ENCODE measurements at places on chromosomes 4 and X.

- no peak for DNase-seq
Measured at GRCh38 chrX:41733939-41734338, 10.0 kb downstream of the GPR82 start.

DNA sequence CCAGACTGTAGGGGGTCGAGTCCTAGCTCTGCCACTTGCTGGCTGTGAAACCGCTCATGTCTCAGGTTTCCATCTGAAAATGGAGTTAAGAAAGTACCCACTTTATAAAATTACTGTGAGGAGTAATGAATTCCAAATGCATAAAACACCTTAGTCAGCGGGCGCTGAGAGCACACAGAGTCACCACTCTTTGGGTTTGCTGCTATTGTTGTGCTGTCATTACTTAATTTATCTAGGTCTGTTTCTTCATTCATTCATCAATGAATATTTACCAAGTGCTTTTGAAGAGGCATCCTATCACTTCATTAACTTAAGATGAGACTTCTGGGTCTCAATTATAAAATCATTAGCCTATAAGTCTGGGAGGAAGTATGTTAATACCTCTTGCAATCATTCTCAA lies 317.3 kb downstream of the FBXW7 start:
- no peak for DNase-seq

- DNase-seq = no peak
Measured at GRCh38 chrX:12007881-12008280, 130.4 kb upstream of the FRMPD4 start.

DNA sequence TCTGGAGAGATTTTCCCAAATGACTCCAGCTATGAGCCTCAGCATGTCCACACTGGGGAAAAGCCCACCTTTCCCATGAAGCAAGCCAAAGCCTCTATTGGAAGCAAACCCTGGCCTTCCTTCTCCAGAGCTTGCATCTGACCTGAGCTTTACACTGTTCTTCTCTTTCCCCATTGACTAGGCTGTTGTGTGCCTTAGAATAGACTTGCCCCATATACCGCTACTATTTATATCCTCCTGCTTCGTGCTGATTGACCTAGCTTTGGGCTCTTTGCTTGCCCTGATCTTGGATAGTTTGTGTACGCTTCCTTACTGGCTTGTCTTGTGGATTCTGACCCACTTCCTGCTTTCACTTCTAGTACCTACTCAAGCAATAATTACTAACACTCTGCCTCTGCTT lies 30.9 kb downstream of the FAM9B start:
- no peak for DNase-seq

- DNase-seq = no peak
Measured at GRCh38 chr4:20028645-20029044, 223.1 kb upstream of the SLIT2 start.

DNA sequence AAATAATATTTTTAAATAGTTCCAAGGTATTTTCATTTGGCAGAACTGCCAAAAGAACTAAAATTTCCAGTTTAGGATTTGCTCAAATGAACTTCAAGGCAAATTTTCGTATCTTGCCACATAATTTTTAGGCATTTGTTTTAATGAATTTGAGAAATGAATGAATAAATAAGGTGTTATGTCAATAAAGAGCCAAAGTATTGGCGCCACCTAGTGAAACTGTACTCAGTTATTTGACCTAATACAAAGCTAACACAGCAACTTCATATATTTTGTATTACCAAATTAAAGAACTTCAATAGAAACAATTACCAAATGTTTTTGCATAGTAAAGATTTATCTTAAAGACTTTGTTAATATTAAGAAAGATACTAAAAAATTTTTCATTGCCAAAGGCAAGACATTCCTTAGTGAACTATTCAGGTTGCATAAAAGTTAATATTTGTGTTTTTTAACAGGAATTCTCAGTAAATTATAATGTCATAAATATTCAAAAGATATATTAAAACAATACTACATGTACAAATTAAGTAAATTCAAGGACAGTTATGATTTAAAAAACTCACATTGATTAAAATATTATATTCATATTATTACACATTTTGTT lies 50.3 kb downstream of the STPG2 start:
- DNase-seq = no peak

- DNase-seq = no peak
Measured at GRCh38 chr4:189787216-189788031, 153.2 kb upstream of the FRG1 start.

DNA sequence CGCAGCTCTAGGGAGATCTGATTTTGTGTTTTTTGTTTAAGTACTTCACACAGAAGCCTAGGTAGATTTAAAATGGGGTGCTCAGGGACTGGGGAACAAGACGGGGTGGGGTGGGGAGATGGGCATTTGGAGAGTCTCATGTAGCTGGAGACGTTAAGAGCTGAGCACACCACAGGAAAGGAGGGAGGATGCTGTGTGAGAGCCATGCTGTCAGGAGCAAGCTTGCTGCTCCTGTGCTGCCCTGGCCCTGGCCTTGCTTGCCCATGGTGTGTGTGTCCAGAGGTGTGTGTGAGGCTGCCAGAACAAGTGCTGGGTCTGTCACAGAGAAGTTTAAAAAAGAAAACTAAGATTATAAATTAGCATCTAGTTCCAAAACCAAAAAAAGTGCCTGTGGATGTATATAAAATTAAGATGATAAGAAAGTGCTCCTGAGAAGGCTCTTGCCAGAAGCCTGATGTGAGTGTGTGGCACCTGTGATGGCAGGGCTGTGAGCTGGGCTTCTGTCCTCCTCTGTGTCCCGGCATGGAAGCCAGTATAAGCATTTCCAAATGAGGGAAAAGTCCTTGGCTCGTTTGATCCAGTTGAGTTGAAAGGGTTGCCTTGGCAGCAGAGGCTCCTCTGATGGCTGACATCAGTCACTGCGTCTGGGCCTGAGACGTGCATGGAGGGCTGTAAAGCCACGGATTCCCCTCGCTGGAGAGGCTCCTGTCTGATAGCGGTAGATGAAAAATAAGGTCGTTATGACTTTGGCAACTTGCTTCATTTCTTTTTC lies 63.5 kb downstream of the NELFA start:
- no peak for DNase-seq

DNA sequence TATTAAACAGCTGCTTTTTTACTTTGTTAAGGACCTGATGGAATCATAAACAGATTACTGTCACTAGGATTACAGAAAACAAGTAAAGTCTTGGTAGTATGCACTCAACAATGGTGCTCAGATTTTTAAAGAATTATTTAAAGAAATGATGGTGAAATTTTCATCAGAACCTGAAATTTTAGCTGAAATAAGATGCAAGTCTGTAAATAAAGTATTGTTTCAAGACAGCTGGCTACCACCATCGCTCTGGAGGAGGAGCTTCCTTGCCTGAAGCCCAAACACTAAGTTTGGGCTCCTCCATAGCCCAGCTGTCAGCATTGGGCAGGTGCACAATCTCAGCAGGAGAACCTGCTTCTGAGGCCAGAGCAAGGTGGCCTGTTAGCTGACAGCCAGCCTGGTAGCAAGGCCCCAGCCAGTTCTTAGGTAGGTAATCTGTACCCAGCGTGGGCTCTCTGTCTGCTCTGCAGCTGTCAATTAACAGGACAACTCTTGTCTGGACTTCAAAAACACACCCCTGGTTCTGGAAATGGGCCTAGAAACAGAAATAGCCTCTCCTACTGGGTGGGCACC lies 4.6 kb downstream of the GAB1 start:
- no peak for DNase-seq

DNA sequence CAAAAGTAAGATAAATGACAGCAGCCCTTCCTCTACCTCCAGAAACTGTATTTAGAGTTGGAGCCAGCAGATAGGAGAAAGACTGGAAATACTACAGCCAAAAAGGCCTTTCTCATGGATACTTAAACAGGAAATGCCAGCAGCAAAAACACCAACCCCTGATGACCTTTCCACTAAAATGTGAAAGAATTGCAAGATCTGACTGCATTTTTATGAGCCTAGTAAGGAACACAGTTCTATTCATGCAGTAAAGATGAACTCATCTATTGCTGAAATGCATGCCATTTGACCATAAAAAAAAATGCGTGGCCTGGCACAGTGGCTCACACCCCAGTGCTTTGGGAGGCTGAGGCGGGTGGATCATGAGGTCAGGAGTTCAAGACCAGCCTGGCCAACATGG lies 19.9 kb downstream of the ABCG2 start:
- DNase-seq = no peak

- DNase-seq = no peak
Measured at GRCh38 chr4:57119054-57119651, 9.0 kb upstream of the IGFBP7 start.

- DNase-seq = no peak
Measured at GRCh38 chr4:165563851-165564250, 185.0 kb downstream of the CPE start.

All from stimulated activated CD8-positive, alpha-beta memory T cell treated with anti-CD3 and anti-CD28 coated beads, Interleukin-2, amount 100 ng/mL, for 1 hour (primary cell).